Activated naive CD4-positive, alpha-beta T cell (primary cell): ENCODE measurements at places on chromosomes 4 and X.

GRCh38 chr4:137124278-137124932 lies 407.9 kb downstream of the PCDH18 start:
- DNase-seq = no peak

- no peak for DNase-seq
Observed at GRCh38 chrX:50579955-50580354, 109.3 kb upstream of the DGKK start.

- no peak for DNase-seq
Observed at GRCh38 chrX:150063674-150064073, 125.4 kb upstream of the EOLA2 start.

DNA sequence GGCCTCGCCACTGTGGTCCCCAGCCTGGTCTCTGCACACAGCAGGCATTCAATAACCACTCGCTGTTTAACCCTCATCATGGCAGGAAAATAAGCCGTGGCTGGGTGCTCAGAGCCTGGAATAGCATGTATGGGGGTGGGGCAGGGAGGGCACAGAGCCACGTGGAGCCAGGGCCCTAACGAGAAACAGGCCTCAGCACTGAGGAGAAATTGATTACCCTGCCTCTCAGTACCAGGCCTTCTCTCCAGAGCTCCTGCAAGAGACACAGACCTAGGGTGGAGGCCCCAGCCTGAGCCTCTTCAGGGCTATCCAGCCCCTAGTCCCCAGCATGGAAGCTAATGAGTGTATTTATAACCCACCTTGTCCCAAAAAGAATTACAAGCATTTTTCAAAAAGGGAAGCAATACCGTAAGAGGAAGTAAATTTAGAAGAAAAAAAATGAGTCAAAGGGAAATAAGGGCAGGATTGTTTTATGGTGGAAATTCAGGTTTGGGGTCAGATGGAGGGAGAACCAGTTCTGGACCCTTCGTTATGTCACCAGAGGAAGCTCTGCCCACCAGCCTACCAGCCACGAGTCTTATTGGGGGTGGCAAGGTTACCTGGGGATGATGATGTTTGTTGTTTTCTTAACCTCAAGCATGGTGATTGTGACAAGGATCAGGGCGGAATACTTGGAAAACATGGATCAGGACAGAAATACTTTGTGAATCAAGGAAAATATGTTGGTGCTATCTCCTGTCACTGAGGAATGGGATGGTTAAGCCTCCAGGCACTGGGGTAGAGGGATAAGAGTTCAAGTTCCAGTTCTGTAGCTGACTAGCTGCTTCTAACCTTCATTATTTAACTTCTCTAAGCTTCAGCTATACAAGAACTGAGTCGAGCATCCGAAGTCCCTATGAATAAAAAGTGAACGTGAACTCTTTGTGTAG lies 101.9 kb upstream of the RBPJ start:
- no peak for DNase-seq

- no peak for DNase-seq
Observed at GRCh38 chr4:135365065-135365464, 1163.5 kb upstream of the PABPC4L start.

GRCh38 chr4:158850800-158851644 lies 82.2 kb downstream of the FNIP2 start:
- no peak for DNase-seq

- DNase-seq = no peak
Observed at GRCh38 chrX:24876530-24877287, 139.1 kb downstream of the ARX start.

- no peak for DNase-seq
Observed at GRCh38 chr4:113815826-113816225, 54.3 kb upstream of the CAMK2D start.

DNA sequence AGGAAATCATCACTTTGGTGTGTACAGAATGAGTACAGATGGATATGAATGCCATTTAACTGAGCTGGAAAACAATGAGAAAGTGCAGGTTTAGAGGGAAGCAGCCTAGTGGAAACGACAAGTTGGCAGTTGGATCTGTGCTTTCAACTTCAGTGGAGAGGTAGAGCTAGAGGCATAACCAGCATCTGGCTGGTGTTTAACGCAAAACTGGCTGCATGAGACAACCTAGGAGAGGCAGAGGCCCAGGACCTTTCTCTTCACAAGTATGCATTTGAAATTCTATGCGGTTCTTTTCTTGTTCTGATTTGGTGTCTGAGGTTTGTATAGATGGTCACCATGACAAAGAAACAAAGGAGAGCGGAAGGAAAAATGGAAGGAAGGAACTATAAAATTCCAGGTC lies 63.1 kb downstream of the ANXA5 start:
- DNase-seq = no peak

- no peak for DNase-seq
Observed at GRCh38 chrX:150587585-150588503, 19.4 kb downstream of the MTM1 start.

- no peak for DNase-seq
Observed at GRCh38 chr4:140004922-140005627, 148.9 kb downstream of the MAML3 start.

GRCh38 chr4:78777576-78777940 lies 1.4 kb downstream of the BMP2K start:
- DNase-seq = no peak

DNA sequence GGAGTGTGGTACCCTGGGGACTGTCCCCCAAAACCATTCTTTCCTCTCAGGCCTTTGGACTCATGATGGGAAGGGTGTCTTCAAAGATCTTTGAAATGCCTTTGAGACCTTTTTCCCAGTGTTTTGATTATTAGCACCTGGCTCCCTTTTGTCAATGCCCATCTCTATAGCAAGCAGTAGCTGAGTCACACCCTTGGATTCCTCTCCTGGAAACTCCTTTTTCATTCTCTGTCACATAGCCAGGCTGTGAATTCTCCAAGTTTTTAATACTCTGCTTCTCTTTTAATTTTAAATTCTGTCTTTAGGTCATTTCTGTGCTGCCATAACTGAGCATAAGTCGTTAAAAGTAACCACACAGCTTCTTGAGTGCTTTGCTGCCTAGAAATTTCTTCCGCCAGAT lies 29.7 kb downstream of the IL21 start:
- DNase-seq = no peak

DNA sequence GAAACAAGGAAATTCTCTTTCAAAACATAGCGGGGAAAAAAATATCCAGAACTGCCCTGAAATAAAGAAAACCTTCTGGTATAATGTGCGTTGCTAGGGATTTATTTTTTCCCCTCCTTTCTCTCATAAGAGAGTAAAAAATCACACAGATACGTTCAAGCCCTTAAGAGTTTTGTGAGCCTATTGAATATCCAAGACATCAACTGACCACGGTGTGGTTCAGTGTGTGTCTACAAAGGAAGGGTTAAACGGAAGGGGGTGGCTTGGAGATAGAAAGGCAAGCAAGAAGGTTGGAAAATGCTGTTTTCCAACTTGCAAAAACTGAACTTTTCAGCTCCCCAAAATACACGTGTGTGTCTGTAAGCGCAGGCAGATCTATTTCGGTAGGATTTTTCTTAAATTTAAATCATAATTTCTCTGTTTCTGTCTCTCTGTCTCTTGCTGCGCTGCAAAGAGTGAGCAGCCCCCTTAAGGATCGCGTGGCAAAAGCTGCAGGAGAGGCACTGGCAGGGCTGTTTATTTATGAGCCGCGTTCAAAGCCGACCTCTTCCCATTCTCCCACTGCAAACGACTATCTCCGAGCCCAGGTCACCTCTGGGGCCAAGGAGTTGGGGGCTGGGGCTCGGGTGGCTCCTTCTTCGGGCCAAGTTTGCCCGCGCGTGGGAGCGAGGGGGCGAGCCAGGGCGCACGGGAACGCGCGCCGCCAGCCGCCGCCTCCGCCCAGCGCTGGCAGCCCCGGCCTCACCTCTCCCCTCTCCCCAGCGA lies 492 bp upstream of the SLIT2 start:
- DNase-seq = no peak

DNA sequence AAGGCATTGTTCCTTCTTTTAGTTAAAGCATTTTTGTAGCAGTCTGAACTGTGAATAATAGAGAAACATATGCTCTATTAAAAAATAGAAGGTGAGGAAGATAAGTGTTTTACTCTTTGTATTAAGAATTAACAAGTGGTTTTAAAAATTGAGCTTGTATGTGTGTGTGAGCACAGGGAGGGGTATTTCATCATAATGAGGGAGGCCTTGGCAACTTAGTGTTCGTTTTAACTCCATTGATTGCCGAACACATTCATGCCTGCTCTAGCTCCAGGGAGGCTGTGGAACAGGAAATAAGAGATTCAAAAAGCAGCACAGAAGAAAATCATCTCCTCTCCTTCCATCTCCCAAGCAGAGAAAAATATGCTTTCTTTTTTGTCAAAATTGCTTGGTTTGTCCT lies 14.8 kb downstream of the SHROOM3 start:
- no peak for DNase-seq

GRCh38 chr4:47686294-47686872 lies 151.5 kb downstream of the CORIN start:
- DNase-seq = peak; percentile 42

DNA sequence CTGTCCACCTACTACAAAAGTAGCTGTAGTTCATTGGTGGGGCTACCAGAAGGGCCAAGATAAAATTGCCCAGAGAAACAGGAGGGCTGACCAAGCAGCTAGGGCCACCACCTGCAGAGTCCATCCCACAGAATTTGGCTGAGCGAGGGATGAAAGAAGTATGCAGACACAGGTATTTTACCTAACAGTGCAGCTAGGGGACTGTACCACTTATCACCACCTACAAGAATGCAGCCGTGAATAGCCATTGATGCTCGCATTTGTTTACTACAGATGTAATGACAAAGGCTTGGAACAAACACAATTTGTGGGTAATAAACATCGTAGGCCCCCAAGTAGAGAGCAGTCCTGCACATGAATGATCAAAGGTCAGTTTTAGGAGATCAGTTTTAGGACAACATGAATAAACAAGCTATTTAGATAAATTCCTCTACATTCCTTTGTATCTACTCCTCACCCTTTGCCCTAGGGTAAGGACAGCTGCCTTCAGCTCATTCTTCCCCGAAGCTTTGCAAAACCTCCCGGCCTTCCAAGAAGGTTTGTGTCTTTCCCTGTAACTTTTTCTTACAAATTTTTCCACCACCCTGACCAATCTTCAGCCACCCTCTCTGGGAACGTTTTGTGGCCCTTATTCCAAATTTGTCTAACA lies 49.5 kb downstream of the ZNF718 start:
- DNase-seq = no peak

GRCh38 chr4:133711817-133712216 lies 489.8 kb downstream of the PABPC4L start:
- DNase-seq = no peak

- no peak for DNase-seq
Observed at GRCh38 chr4:174631901-174632758, 109.8 kb upstream of the HPGD start.

DNA sequence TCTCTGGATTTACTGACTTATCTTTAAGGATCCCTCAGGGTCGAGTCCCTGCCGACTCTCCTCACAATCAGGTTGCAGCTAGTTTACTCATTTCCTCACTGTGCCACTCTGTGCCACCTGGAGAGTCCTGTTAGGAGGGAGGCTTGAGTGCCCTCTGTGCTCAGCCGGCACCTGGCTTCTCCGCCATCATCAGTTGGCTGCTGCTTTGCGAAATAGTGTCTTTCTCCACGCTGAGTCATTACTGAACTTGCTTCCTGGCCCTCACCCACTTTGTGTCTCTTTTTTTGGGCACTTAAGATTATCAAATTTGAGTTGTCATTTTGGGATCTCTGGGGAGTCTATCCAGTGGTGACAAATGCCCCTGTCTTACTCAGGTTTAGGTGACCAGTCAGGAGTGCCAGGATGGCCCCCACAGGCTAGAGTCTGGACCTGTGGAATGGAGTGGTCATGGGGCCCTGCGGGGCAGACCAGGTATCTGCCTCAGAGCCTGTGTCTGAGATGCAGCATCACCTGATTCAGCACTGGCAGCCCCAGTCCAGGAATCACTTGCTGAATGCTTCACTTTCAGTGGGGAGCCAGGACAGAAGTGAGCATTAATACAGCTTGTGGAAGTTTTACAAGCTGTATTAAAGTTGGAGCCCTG lies 37.7 kb downstream of the JADE1 start:
- no peak for DNase-seq

- DNase-seq = no peak
Observed at GRCh38 chr4:75822416-75822815, 79.8 kb downstream of the PPEF2 start.

- DNase-seq = no peak
Observed at GRCh38 chr4:42268824-42269223, 116.4 kb upstream of the BEND4 start.

DNA sequence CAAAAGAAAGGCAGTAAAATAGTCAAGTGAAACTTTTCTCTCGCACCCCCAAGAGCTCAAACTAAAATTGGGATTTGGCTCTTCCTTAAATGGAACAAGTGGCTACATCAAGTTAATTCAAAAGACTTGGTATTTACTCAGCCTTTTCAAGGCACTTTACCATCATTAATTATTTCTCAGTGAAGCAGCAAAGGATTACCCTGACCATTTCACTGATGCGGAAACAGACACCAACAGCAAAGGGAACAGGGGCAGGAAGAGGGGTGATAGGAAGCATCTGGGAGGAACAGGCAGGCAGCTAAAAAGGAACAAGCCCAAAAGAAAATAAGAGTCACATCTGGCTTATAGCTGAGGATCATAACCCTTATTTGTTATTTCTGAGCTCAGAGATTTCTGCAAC lies 2.7 kb downstream of the SCML2 start:
- no peak for DNase-seq

GRCh38 chr4:154559494-154560418 lies 3.1 kb upstream of the FGB start:
- DNase-seq = no peak

- no peak for DNase-seq
Observed at GRCh38 chr4:180521181-180521580, 1722.0 kb upstream of the TENM3 start.

DNA sequence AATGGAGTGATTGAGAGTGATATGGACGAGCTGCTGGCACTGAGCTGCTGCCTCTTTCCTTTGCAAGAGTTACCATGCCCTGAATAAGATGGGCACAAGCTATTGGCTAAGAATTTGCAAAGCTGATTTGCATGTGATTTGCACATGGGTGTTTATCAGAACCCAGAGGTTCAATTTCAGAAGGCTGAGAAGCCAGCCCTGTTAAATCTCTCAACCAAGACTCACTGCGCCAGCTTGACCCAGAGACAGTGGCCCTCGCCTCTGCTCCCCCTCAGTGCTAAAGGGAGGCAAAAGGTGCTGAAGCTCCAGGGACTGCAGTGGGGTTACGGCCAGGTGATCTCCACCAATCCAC lies 701 bp downstream of the ARHGAP4 start:
- no peak for DNase-seq

DNA sequence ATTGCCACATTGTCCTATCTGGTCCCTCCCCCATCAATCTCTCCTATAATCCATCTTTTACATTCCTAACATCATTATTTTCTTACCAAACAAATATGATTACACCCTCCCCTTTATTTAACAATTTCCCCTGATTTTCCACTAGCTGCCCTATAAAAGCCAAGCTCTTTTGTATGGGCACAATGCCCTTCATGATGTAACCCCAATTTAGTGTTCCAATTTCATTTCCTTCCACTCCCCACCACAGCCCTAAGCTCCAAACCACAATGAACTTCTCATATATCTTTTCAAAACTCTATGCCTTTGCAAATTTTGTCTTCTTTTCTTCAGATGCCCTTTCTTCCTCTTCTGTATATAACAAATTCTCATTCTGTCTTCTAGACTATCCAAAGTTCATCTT lies 39.5 kb upstream of the PTPN13 start:
- DNase-seq = no peak
